ENCODE measurements at places on chromosomes 1 and 21. TPM values are rescaled to one million over a fixed set of nuclear protein-coding genes. Genes with fewer than 3 reads are reported as not detected.
A peak's percentile ranks its signal among the peaks of the same experiment; 100 is the strongest.

Gene S100A14
- not detected for total RNA-seq

DNA sequence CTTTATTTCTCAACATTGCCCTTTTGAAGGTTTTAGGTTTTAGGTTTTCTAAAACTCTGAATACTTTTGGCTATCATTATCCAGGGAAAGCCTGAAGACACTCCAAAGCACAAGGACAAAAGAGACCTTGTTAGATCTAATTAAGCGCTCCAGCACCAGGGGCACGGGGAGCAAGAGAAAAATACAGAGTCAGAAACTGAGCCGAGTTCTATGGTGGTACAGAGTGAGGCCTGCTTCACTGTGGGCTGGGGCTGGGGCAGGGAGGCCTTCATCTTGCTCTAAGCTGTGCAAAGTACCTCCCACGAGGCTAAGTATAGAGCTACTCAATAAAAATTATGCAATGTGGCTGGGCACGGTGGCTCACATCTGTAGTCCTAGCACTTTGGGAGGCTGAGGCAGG is 19.7 kb upstream of the RAB4A start:
- DNase-seq, result no peak

GRCh38 chr1:225666495-225666894 is 13.6 kb upstream of the ENAH start:
- DNase-seq, result no peak

DNA sequence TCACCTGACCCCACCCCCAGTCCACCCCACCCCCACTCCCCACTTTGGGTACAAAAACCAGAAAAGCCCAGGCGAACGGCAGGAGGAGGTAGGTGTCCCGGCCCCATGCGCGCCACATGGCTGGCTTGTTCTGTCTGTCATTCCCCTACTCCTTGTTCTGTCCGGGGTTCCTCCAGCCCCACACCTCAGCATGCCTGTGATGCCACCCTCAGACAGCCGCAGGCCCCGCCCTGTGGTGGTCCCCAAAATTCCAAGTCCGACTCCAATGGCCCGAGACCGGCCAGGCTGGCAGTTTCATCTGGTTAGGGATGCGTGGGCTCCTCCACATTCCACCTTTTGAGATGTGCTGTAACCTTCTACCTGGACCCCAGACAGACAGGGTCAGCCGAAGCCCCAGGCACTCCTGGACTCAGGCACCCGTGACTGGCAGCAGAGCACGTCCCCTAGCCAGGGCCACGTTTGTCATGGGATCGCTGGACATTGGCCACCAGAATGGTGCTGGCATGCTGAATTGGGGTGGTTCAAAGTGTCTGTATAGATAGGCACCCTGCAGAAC is 94.4 kb downstream of the WDR4 start:
- DNase-seq, result no peak

DNA sequence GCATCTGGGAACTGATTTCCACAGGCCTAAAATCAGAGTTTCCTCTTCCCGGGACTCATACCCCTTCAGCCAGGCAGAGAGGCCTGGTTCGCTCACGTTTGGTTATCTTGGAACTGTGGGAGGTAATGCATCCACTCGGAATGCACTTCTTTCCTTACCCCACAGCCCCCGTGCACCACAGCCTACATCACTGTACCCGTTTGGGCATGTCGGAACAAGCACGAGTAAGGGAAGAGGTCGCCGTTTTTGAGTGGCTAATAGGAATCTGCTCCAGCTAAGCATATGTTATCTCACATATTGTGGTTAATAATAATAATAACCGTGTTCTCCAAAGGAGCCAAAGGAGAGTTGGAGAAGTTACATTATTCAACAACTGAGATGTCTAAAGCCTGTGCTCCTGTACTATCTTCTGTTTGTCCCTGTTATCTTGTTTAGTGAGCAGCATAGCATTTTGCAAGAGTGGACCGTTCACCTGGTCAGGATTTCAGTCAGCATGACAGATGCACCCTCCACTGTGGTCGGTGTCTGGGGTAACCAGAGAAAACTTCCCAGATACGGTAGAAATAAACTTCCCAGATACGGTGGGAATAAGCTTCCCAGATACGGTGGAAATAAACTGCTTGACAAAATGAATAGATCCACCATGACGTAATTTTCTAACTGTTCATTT is 198.6 kb downstream of the SDCCAG8 start:
- no peak for DNase-seq

DNA sequence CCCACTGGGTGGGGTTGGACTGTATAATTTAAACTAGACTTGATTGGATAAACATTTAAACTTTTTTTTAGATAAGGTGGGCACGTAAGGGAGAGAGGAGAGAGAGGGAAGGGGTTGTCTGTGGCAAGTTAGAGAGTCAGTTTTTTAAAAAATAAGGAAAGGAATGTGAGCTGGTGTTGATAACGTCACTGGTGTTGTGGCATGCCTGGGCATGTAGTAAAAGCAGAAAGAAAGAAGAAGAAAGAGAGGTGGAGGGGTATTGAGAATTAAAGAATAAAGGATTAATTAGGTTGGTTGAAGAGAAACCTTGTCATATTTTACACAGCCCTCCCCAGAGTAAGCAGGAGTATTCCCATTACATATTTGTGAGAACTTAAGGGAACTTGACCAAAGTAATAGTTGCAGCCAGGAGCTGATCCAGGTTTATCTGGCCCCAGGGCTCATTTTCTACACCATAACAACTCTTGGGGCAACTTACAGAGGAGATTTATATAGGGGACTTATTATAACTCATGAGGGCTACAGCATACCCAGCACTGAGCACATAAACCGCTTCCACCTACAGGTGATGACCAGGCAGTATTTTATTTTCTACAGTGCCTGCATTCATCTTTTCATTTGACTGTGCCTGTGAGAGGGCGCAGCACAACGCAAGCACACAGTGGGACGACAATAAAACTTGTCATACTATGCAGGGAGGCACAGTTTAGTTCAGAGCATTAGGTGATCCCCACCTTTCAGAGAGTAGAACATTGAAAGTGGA is 70.2 kb downstream of the CCDC30 start:
- DNase-seq, result no peak

DNA sequence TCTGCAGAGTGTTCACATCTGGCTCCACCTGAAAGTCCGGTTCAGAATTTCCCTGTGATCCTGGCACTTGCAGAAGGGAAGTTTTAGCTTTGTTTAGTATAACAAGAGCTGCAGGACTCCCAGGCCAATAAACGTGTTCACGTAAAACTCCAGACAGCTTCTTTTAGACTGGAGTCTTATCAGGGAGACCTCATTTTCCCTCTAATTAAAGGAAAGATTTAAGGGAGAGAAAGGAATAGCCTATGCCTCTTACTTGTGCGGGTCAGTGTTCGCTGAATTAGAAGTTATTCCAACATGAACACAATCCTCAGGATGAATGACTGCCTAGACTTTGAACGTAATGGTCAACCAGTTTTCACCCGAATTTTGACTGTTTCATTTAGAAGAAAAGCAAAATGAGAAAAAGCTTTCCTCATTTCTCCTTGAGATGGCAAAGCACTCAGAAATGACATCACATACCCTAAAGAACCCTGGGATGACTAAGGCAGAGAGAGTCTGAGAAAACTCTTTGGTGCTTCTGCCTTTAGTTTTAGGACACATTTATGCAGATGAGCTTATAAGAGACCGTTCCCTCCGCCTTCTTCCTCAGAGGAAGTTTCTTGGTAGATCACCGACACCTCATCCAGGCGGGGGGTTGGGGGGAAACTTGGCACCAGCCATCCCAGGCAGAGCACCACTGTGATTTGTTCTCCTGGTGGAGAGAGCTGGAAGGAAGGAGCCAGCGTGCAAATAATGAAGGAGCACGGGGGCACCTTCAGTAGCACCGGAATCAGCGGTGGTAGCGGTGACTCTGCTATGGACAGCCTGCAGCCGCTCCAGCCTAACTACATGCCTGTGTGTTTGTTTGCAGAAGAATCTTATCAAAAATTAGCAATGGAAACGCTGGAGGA is 202.1 kb upstream of the SGIP1 start:
- no peak for DNase-seq

GRCh38 chr1:65412984-65413375 is 7.5 kb upstream of the LEPR start:
- DNase-seq, result peak; percentile 69

- DNase-seq, result no peak
Observed at GRCh38 chr21:35309316-35309715, 260.2 kb upstream of the RUNX1 start.

- no peak for DNase-seq
Observed at GRCh38 chr1:32761936-32762335, 55.2 kb downstream of the YARS1 start.

DNA sequence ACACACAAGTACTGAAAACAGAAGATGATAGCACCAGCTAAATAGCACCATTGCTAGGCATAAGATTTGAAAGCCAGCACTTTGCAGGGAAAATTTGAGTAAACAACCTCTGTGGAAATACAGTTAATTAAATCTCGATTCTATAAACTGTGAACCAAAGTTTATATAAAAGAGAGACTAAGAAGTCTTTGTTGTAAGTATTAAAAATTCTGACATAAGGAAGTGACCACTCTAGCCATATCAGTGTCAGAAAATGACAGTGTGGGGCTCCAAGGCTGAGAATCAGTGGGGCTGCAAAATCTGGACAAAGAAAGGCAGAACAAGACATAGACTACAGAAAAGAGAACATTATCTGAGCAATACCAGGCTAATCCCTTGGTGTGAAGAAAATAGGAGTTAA is 292.2 kb downstream of the ST6GALNAC3 start:
- no peak for DNase-seq

DNA sequence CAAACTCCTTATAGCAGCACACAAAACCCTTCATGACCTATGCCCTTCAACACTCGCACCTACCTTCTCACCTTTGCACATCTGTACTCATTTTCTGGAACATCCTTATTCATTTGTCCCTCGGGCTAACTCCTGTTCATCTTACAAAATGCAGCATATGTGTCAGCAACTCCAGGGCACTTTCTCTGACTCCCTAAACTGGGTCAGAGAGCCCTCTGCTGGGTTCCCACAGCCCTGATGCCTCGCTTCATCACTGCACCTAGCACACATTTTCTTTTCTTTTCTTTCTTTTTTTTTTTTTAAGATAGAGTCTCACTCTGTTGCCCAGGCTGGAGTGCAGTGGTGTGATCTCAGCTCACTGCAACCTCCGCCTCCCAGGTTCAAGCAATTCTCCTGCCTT is 54.0 kb downstream of the RAB3B start:
- DNase-seq, result no peak
